ENCODE measurements at places on chromosomes 4 and X.

DNA sequence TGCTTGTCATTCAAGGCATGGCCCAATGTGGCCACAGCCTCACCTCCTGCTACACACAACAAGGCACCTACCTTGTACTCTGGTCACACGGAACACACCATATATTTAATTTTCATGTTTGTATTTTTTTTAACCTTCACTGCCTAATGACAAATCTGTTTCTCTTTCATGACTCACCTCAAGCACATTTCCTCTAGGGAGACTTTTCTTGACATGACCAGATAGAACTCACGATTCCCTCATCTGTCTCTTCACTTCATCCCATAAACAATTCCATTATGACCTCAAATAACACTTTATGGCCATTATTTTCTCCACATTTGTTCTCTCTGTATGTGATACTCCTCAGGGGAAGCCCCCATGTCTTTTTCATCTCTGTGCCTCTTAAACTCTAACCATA lies 11.1 kb downstream of the DRP2 start:
- no peak for DNase-seq

DNA sequence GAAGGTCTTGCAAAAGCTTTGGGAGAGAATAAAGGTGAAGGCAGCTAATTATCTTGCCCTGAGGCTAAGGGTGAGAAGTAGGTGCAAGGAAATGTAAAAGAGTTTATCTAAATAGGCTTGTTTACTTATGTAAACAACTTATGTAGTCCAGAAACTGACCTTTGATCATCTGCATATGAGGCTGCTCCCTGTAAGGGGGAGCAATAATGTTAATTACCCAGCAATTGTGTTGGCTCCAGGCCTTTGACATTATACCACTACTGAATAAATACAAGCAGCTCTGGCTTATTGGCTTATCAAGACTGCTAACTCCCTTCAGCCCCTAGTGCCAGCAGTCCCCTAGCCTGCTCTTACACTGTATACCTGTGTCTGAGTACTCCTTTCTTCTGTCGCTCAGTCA lies 303.7 kb upstream of the GNPDA2 start:
- DNase-seq, result no peak

GRCh38 chrX:109848461-109849050 lies 115.5 kb upstream of the ACSL4 start:
- no peak for DNase-seq

DNA sequence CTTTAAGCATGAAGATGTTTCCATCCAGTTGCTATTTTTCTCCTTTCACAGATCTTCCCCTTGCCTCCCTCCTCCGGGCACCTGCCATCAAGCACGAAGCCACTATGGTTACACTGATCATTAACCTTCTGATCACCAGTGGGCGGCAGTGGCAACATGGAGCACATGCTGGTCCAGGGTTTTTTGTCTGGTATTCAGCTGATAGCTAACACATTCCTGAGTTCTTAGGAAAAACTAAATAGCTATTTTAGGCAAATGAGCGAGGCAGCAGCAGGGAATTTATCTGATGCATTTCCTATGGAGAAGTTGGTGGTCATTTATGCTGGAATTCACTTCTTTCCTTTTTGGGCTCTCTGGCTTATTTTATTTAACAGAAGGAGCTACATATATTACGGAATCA lies 22.9 kb downstream of the SHISA3 start:
- no peak for DNase-seq

DNA sequence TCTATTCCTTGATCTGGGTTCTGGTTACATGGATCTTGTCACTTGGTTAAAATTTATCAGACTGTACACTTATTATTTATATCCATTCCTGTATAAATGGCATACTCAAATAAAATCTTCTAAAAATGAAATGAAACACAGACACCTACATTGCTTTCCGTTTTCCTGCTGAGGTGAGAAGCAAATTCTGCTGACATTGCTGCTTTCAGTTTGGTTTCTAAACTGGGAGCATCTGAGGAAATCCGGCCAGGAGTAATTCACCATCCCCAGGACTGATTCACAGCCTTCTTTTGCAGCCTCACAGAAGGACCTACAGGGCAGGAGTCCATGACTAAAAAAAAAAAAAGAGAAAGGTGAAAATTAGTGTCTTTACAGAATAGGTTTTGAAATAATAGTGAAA lies 93.6 kb downstream of the CORIN start:
- no peak for DNase-seq

DNA sequence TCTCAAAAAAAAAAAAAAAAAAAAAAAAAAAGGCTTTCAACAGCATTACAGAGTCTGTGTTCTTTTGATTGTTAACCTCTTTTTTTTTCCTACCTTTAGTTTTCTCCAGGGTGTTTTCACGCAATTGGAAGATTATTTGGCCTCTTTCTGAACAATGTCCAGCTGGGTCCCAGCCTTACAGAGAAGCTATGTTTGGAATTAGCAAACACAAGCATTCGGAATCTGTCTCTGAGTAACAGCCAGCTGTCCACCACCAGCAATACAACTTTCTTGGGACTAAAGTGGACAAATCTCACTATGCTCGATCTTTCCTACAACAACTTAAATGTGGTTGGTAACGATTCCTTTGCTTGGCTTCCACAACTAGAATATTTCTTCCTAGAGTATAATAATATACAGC lies 13.3 kb downstream of the TLR3 start:
- DNase-seq, result no peak

- DNase-seq, result no peak
Measured at GRCh38 chr4:123433573-123433972, 37.0 kb downstream of the SPRY1 start.

DNA sequence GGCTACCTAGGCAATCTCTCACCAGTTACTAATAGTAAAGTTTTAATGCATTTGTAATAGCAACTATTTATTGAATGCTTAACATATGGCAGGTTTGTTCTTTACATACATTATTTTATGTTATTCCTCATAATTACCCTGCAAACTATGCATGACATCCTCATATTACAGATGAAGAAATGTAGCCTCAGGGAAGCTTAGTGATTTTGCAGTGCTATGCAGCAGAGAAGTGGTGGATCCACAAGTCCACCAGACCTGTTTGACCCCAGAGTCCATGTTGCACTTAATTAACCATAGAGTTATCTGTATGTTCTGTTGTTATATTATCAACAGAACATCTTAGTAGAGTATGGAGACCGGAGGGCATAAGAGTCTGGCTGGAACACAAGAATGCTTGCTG lies 78.7 kb downstream of the TRPC5 start:
- no peak for DNase-seq

DNA sequence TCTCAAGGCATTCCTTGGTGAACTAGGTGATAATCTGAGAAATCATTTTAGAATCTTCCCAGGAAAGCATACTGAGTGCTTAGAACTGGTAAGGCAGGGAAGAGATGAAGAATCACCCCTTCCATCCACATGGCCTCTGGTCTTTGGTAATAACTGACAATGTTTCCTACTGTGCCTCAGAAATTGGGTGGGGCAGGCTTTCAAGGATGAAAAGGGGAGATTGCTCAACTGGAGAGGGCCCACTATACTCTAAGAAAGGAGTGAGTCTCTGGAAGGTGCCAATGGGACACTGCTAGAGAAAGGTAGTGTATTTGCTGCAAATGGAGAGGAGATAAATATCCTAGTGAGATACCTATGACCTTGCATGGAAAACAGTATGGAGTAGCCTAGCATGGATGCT lies 135.0 kb upstream of the SCML1 start:
- no peak for DNase-seq

DNA sequence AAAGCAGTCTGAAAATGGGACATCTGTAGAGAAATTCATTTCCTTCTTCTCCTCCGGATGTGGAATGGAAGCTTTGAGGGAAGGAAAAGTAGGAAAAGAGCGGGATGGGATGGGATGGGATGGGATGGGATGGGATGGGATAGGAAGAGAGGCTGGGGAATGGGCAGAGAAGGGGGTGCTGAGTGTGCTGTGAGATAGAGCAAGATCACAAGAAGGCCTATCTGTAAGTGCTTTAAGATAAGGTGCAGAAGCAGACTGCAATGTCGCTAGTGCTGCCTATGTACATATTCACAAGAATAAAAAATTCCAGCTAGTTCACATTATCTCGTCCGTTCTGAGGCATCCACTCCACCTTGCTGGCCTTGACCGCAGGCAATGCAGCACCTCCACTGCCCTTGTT lies 86.2 kb downstream of the IRF2 start:
- no peak for DNase-seq

GRCh38 chr4:8083086-8083825 lies 75.4 kb downstream of the ABLIM2 start:
- no peak for DNase-seq

DNA sequence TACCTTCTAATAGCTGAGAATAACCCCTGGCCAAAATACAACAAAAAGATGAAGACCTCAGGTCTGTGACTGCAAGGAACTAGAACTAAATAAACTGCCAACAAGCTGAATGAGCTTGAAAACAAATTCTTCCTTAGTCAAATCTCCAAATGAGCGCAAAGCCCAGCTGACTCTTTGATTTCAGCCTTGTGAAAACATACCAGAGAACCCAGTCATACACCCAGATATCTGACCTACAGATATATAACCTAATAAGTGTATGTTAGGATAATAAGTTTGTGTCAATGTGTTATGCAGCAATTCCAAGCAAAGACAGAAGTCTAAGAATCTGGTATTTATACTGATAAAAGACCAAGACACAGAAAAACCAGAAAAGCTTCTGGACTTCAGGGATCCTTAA lies 38.0 kb upstream of the ADGRL3 start:
- no peak for DNase-seq

DNA sequence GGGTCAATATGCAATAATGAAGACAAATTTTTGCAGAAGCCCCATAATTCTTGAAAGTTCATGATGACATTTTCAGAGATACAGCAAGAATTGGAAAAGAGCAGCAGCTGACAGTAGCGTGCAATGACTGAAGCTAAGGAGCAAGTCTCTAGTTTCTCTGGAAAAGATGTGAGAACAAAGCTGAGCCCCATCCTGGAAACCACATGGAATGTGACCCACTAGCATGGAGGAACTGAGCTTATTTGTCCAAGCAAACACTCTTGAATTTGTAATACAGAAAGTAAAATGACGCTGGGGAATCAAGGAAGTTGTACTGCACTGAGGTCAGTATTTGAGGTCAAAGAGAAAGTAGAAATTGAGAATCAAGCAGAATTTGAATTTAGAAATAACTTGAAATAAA lies 1447.2 kb downstream of the FSTL5 start:
- DNase-seq, result no peak

DNA sequence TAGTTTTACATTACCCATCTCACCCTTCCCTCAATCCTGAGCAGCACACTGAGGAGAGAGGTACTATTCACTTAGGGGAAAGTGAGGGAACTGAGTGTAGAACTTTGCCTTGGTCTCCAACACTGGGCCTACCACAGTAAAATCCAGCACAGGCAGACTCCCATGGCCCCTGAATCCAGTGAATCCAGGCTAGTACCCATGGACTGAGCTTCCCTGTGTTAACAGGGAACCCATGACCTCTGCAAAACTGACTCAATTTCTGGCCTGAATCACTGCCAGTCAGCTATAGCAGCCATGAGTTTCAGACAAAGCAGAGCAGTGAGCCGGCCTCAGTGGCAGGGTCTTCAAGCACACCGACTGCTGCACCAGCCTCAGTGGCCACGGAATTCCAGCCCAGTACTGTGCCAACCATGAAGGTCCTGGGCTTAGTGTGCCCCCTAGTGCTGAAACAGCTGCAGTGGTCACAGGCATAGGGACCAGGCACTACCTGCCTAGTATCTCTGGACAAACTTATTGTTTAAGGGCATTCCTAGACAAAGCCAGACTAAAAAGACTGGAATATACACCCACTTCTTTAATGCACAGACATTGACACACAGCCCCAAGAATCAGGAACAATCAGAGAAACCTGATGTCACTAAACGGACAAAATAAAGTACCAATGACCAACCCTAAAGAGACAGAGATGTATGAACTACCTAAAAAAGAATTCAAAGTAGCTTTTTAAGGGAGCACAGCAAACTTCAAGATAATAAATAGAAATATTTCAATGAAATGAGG lies 127.4 kb upstream of the RPL34 start:
- DNase-seq, result no peak

GRCh38 chr4:183602557-183603027 lies 56.4 kb downstream of the RWDD4 start:
- no peak for DNase-seq

- no peak for DNase-seq
Measured at GRCh38 chr4:48342606-48342880, 1.2 kb downstream of the SLAIN2 start.

GRCh38 chr4:5158825-5159224 lies 107.5 kb downstream of the STK32B start:
- DNase-seq, result no peak

- no peak for DNase-seq
Measured at GRCh38 chr4:3066836-3067400, 7.4 kb downstream of the HTT-AS start.

GRCh38 chr4:41432881-41433280 lies 105.1 kb upstream of the LIMCH1 start:
- no peak for DNase-seq

DNA sequence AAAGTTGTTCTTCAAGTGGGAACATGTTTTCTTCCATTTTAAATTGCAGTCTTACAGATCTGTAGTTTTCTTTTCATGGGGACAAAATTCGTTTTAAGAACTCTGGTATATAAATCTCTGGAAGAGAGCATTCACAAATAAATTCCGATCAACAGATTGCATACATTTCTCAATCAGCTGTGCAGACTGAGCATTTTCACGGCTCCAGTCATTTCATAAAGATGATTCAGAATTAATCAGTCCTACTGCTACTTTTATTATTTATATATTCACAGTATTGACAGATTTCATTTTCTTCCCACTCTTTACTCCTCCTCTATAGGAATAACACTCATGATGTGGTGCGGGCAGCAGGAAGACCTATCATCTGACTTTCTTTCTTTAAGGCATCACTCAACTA lies 534.9 kb upstream of the FTHL17 start:
- no peak for DNase-seq

DNA sequence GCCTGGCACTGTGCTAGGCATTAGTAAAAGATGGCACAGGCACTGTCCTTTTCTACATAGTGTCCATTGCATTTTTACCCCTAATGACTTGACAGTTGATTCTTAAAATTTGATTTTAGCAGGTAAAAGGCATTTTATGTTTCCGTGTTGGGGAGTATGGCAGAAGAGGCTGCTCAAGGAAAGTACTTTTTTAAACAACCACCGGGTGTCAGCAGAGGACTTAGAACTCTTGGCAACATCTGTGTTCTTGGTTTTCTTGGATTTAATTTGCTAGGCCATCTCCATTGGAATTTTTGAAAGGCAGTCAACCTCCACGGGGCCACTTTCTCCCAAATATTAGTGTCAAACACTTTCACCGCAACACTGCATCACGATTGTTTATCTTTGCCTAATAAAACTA lies 102.9 kb downstream of the TSPAN7 start:
- no peak for DNase-seq

GRCh38 chrX:11864171-11864570 lies 106.1 kb downstream of the MSL3 start:
- no peak for DNase-seq

GRCh38 chrX:11499076-11500044 lies 166.4 kb downstream of the ARHGAP6 start:
- no peak for DNase-seq

DNA sequence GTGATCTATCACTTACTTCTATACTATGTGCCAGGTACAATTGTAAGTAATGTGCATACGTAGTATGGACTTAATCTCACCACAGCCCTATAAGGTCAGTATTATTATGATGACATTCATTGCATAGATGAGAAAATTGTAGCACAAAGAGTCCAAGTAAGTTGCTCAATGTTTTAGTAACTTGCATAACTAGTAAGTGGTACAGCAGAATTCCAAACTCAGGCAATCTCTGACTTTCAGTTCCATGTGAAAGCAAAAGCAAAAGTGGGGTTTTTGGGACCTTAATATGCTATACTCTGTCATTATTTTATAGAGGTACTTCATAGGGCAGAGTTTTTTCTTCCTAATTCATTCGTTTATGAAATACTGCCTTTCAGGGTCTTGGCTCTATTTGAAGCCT lies 188.8 kb upstream of the VEGFC start:
- DNase-seq, result no peak
